ENCODE measurements at places on chromosomes 6 and 20.

- peak; percentile 28 for DNase-seq
Observed at GRCh38 chr20:63957690-63958441, 1.6 kb upstream of the UCKL1 start.

DNA sequence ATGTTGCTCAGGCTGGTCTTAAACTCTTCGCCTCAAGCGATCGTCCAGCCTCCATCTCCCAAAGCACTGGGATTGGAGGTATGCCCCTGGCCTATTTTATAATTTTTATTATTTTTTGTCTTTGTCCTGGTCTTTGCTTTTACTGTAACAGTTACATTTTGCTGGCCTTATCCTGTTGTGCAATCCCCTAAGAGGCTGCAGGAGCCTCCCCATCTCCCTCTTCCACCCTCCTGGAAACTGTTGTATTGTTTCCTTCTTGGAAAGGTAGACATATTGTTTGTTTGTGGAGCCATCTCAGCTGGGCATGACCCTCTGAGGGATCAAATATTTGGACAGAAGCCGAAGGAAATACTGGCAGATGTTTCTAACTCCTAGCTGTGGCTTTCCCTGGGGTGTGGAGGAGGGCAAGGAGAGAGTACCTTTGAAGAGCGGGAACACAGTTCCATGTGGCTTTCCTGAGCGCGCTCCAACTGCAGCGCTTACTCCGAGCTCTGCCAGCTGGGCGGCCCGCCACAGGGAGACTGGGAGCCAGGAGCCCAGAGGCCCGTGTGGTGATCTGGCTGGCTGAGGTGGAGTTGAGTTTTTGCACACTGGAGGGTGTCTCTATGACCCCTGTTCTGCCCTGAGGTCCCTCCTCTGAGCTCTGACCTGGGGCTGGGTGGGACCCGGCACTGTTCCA, 4.9 kb downstream of the MAPK13 start:
- DNase-seq, result no peak

DNA sequence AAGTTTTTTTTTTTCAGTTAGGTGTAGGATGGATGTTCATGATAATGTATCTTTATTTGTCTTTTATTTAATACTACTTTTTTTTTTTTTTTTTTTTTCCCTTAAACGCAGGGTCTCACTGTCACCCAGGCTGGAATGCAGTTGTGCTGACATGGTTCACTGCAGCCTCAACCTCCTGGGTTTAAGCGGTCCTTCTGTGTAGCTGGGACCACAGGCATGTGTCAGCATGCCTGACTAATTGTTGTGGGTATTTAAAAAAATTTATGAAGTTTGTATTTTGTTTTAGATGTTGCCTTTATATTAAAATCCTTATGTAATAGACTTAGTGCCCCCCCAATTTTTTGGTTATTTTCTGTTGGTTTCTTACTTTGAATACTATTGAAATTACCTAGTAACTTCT, 42.6 kb downstream of the NCOA3 start:
- DNase-seq, result no peak

GRCh38 chr6:166589786-166590574, 3.5 kb upstream of the RAMACL start:
- no peak for DNase-seq

DNA sequence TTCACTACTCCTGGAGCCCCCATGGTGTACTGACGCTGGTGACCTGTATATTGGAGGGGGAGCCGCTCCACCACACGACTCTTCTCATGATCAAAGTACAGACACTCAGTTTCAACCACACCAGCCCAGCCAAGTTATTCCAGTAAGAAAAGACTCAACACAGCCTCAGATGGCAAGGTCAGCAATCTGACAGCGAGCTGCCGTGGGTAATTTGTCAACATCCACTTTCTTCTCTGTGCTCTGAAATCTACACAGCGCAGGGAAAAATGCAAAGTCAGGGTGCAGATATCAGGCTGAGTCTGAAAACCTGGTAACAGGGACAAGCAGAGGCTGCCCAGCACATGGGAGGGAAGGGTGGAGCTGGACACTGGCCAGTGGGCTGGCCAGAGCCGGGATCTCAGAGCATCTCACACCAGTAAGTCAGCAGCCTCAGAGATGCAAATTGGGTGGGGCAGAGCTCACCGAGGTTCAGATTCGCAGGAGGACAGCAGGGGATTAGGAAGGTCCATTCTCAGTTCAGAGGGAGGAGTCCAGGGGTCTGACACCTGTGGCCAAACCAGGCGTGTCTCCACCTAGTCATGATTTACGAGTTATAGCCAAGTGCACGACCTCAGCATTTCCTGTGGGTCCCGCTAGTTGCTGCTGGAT, 44.5 kb upstream of the RPS6KA2 start:
- DNase-seq, result no peak

- no peak for DNase-seq
Observed at GRCh38 chr6:128724738-128725137, 158.2 kb upstream of the LAMA2 start.

- DNase-seq, result peak; percentile 70
Observed at GRCh38 chr6:155454471-155454870, 1.2 kb downstream of the NOX3 start.

- DNase-seq, result no peak
Observed at GRCh38 chr6:37451441-37452193, 18.6 kb downstream of the CMTR1 start.

GRCh38 chr6:40049128-40049527, 114.9 kb upstream of the MOCS1 start:
- no peak for DNase-seq

GRCh38 chr6:89251170-89251569, 34.0 kb upstream of the GABRR1 start:
- no peak for DNase-seq

DNA sequence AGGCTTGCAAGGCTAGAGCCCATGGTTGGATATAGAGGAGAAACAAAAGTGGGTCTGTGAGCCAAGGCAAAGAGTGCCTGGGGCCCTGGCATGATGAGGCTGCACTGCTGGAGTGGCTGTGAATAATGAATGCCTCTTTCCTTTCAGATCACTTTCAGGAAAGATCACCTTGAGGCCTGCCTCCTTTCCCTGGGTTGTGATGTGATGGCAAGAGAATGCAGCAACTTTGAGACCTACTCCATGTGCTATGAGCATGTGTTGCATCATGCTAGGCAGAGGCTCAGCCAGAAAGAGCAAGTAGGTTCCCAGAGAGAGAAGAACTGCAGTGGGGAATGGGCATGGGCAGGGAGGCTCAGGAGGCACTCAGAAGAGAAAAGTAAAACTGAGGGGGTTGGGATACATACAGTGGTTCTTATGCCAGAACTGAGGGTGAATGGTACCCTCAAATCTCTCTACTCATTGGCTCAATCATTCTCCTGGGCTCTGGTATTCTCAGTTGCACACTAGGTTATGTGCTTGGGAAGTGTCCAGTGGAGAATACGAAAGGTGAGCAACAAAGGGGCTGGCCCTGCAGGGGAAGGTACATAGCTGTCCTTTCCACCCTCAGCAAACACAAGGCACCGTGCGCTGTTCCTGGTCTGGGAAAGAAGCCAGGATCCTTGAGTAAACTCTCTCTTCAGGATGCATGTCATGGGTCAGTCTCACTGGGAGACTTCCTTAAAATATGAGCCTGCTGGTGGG, 45.9 kb downstream of the CD164 start:
- DNase-seq, result no peak

- DNase-seq, result no peak
Observed at GRCh38 chr6:73671911-73672685, 18.3 kb upstream of the SLC17A5 start.

DNA sequence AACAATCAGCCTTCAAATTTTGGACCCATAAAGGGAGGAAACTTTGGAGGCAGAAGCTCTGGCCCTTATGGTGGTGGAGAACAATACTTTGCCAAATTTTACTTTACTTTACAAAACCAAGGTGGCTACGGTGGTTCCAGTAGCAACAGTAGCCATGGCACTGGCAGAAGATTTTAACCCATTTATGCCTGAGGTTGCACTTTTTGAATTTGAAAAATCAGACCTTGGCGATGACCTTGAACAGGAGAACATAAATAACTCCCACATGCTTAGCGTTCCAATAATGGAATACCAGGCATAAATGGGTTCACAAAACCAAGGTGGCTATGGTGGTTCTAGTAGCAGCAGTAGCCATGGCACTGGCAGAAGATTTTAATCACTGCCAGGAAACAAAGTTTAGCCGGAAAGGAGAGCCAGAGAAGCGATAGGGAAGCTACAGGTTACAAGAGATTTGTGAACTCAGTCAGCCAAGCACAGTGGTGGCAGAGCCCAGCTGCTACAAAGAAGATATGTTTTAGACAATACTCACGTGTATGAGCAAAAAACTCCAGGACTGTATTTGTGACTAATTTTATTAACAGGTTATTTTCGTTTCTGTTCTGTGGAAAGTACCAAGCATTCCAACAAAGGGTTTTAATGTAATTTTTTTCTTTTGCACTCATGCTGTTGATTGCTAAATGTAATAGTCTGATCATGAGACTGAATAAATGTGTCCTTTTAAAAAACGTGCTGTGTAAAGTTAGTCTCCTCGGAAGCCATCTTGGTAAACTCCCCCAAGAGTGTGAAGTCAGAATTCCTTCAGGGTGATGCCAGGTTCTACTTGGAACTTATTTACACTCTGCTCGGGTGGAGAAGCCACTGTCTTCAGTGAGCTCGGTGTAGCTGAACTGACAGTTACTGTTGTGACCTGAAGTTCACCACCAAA, 6.7 kb downstream of the SFT2D1 start:
- no peak for DNase-seq

- DNase-seq, result no peak
Observed at GRCh38 chr6:146985111-146985510, 219.1 kb upstream of the STXBP5 start.

GRCh38 chr20:11229772-11230171, 556.0 kb upstream of the JAG1 start:
- DNase-seq, result no peak

DNA sequence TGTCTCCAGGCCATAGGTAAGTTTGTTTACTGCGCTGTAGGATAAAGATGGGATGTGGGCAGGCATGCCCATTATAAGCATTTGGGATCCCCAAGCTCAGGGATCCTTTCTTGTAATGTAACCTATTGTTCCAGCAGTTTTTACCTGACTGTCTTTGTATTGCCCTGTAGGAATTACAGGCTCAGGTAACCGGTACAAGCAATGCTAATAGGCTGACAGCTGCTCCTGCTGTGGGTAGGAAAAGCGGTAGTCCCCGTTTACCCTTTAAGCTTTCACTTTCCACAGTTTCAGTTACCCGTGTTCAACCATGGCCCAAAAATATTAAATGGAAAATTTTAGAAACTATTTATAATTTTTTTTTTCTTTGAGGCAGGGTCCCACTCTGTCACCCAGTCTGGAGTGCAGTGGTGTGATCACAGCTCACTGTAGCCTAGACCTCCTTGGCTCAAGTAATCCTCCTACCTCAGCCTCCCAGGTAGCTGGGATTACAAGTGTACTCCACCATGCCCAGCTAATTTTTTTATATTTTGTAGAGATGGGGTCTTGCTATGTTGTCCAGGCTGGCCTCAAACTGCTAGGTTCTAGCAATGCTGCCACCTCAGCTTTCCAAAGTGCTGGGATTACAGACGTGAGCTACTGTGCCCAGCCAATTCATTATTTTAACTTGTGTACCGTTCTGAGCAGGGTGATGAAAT, 108.6 kb downstream of the CDYL start:
- DNase-seq, result no peak

- no peak for DNase-seq
Observed at GRCh38 chr6:107965746-107966145, 7.7 kb upstream of the SEC63 start.
